Ascending aorta (tissue), 2 donors: ENCODE measurements at places on chromosomes 16 and 17.

DNA sequence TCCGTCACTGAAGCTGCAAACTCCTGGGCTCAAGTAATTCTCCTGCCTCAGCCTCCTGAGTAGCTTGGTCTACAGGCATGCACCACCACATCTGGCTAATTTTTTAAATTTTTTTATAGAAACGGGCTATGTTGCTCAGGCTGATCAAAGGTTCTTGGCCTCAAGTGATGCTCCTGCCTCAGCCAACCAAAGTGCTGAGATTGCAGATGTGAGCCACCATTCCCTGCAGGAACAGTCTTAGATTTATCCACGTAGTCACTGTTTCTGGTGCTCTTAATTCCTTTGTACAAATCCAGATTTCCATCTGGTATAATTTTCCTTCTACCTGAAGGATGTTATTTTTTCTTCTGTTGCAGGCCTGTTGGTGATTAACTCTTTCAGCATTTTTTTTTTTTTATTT is 13.0 kb downstream of the SLC26A11 start:
- DNase-seq, result no peak

- no peak for DNase-seq
Measured at GRCh38 chr17:41917679-41918313, 955 bp downstream of the ACLY start.

DNA sequence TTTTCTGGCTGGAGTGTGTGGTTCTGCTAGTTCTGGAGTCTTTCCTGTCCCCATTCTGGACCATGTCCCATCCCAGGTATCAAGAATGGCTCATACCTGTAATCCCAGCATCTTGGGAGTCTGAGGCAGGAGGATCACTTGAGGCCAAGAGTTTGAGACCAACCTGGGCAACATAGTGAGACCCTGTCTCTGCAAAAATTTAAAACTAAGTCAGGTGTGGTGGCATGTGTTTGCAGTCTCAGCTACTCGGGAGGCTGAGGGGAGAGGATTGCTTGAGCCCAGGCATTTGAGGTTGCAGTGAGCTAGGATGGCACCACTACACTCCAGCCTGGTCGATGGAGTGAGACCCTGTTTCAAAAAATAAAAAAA is 15.3 kb upstream of the WNT3 start:
- DNase-seq, result no peak

GRCh38 chr17:37107406-37108083 is 158.8 kb downstream of the AATF start:
- DNase-seq, result no peak

- DNase-seq, result no peak
Measured at GRCh38 chr16:23957287-23957686, 121.5 kb downstream of the PRKCB start.

DNA sequence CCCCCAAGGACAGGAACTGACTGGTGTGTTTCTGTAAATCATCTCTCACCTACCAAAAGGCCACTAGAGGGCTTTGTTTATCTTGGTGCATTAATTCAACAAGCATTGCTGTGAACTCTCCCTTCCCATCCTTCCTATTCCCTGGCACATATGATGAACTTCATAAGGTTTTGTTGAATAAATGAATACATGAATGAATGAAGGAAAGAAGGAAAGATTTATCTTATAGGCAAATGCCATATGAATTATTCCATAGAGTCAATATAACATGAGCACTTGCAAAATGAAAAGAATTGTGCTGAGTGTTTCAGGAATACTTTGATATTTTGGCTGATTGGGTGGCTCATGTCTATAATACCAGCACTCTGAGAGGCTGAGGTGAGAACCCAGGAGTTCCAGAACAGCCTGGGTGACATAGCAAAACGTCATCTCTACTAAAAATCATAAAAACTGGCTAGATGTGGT is 4.3 kb downstream of the SPDYE4 start:
- no peak for DNase-seq

- DNase-seq, result no peak
Measured at GRCh38 chr16:66273053-66273452, 93.4 kb upstream of the CDH5 start.

GRCh38 chr17:8806253-8806925 is 7.2 kb upstream of the MFSD6L start:
- DNase-seq, result no peak

DNA sequence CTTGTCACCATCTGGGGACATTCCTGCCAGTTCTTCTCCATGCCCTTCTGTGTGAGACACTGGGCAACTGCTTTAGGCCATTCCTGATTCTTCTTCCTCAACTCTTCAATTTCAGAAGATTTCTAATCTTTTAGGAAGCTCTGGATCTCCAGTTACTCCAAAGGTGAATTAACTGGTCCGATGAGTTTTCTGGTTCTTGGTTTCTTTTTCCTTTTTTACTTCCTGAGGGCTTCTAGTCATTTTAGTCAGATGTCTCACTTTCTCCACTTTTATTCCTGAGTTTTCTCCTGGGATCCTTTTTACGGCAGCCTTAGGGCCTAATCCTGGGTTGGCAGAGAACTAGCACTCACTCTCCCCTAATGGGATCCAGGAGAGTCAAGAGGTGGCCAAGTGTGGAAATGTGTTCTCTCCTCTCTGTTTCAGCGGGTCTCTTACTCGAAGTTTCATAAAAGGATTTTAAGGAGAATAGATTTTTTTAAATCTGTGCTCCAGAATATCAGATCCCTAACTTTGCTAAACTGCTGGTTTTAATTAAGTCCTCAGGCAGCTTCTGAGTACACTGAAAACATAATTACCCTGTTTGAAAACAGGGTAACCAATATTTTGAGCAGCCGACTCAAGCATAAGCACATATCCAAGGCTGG is 107.6 kb downstream of the RMI2 start:
- no peak for DNase-seq

GRCh38 chr16:64481497-64481896 is 640.4 kb downstream of the CDH11 start:
- DNase-seq, result no peak

DNA sequence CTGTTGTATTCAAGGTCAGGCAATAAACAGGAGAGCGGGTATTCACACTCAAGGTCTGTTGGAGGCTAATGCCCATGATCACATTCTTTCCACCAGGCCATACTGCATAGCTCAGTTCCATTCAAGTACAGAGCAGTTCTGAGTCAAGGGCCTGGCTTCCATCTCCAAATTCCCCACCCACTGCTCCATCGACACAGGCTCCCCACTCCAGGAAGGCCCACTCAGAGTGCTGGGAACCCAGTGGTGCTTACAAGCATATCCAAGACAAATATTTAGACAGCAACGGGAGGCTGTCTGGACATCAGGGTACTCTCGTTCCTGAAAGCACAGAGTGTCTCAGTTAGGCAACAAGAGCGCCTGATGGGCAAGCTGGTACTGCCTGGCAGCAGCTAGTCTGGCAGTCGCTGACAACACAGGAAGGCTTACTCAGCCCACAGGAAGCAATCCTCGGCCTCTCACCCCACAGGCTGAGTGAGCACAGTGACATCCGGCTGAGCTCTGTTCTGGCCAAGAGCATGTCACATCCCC is 40.9 kb downstream of the RFFL start:
- peak; percentile 96 for DNase-seq

DNA sequence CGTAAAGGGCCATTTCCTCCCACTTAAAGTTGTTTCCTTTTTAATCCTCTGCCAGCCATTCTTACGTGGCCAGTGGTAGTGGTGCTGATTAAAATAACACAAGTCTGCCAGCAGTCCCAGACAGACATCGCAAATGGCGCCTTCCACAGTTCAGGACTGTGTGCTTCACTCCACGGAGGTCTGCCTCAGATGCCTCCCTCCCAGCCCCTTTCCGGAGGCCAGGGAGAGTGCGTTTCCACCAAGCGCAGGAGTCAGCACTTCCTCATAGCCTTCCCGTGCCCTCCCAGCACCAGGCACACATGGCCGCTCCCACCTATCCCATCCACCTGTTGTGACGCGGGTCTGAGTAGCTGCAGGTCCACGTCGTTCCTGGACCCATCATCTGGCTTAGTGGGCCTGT is 205.6 kb downstream of the RPTOR start:
- no peak for DNase-seq
